ENCODE measurements at places on chromosomes 1 and 21.

DNA sequence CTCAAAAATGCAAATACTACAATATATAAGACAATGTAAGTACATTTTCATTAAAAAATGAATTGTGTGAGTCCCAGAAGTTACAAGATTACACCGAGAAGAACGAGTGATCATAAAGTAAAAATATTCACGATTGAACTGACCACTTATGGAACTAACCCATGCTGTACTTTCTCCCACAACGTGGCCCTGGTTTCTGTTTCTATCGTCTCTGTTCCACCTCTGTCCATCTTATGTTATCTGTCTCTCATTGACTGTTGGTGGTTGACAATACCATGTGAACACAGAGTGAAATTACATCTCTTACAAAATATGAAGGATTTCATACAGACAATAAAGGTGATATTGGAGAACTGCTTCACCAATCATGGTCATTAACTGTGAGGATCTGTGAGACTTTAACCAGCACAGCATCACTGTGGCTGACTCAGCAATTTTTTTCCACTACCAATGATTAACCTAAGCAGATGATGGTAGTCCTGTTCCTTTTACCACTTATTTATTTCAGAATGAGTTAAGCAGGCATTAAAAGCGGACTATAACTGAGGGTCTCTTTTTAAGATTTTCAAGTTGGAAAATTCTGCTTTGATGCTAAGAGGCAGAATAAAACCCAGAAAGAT lies 165.1 kb downstream of the TGFB2 start:
- DNase-seq = no peak

DNA sequence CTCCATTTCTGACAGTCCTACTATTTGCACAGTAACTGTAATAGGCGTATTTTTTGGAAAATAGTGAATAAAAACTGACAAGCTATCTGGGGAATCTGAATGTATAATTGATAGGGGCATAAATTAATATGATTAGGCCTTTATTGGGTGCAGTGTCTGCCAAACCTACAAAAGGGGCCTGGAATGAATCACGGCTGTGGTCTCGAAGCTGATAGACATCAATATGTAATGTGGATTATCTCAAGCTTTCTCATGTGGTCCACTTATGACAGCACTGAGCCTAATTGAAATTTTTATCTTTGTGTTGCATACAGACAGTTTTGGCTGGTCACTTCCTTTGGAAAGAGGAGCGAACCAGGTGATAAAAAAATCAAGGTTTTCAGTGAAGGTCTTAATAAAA lies 450.4 kb downstream of the GPATCH2 start:
- no peak for DNase-seq

GRCh38 chr1:2596530-2597333 lies 10.2 kb downstream of the PRXL2B start:
- no peak for DNase-seq

- no peak for DNase-seq
Measured at GRCh38 chr1:244598611-244599010, 54.3 kb upstream of the DESI2 start.

GRCh38 chr1:226511296-226511695 lies 37.3 kb upstream of the STUM start:
- DNase-seq = no peak

- DNase-seq = no peak
Measured at GRCh38 chr1:147745271-147745670, 15.1 kb downstream of the GJA5 start.

DNA sequence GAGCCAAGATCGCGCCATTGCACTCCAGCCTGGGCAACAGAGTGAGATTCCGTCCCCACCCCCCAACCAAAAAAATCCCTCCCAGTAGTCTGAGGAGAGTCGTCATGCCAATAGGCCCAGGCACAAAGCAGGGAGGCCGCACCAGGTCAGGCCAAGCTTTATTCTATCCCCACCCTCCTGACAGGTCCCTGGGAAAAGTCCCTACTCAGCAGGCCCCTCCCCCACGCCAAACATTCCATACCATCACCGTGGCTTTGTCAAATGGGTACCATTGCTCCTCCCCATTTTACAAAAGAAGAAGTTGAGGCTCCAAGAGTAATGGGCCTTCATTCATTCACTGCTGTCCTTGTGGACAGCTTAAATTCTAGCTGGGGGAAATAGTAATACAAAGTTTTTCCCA lies 5.3 kb downstream of the GPR3 start:
- no peak for DNase-seq

DNA sequence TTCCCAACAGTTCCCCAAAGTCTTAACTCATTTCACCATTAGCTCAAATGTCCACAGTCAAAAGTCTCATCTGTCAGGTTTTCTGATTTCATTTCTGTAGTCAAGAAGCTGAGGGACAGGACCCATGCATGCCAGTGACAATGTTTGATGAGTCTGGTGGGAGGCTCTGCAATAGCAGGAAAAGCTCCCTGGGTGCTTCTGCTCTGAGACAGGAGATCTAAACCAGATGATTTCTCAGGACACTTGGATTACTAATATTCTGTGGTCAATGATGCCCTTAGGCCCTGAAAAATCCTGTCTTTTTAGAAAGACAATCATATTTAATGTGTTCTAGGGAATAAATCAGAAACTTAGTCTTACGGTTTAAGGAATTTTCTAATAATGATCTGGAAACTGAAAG lies 56.4 kb downstream of the PCBP3 start:
- no peak for DNase-seq

DNA sequence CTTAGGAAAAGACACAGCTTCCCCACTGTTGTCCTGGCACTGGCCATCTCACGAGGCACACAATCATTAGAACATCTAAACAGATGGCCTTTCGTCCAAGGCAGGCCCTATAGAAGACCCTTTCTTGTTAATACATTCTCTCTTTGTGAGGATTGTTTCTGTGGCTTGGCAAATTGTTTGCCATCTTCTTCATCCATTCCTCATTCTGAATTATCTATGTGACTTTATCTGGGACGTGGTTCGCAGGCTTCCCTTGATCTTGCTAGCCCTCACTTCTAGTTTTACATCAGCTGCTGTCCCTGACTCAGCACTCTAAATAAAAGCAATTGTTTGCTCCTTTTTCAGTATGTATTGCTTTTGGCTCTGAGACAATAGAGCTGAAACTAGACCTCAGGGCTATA lies 101.1 kb upstream of the ZC3H11B start:
- DNase-seq = peak; percentile 55

DNA sequence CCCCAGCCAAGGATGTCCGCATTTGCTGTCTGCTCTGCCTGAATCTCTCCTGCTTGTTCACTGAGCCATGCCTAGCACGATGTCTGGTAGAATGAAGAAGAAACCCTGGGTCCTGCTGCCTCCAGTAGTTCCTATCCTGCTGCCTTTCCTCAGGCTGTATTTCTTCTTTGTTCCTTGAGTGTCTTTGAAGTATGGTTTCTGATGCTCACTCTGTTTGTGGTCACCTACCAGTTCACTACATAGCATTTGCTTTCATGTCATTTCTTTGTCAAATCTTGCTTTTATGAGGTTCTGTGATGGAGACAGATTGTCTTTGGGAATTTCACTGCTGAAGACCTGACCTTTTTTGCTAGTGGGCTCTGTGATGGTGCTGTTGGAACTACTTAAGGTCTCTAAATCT lies 5.9 kb downstream of the UCK2 start:
- no peak for DNase-seq

DNA sequence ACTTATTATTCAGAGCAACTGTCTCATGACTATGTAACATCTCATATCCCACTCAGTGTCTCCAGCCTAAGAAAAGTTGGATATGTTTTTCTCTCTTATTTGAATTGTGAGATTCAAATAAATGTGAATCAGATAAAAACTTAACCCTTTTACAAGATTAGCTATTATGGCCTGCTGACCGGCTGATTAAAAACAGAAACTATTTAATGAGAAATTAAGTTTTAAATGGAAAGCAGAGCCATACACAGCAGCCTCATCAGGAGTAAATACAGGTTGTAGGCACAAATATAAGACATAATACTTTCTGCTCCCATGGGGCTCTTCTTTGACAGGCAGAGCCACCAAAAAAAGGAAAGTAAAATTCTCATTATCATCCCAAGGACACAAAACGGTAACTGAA lies 307.0 kb upstream of the PRMT6 start:
- no peak for DNase-seq

- DNase-seq = no peak
Measured at GRCh38 chr1:201059401-201059800, 35.9 kb upstream of the KIF21B start.

- no peak for DNase-seq
Measured at GRCh38 chr1:224057461-224058199, 56.3 kb upstream of the FBXO28 start.

GRCh38 chr21:44785620-44786335 lies 15.8 kb downstream of the UBE2G2 start:
- no peak for DNase-seq

DNA sequence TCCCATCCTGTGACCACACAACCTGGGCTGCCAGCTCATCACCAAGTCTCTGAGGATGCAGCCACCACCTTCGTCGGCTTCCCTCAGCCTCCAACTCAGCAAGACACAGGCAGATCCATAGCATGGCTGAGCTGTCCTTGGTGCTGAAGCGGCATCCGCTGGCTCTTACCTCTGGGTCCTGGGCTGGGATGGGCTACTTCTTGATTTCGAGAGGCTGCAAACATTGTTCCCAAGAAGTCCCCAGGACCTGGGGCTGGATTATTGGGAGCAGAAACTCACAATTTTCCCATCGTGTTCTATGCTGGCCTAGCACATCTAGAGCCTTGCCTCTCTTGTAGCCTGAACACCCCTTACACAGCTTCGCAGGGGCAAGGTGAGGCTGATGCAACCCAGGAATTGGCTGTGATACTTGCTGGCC lies 24.9 kb upstream of the C1QA start:
- DNase-seq = peak; percentile 18

- DNase-seq = no peak
Measured at GRCh38 chr1:177257576-177257975, 86.8 kb downstream of the BRINP2 start.

All from brain pericyte (primary cell).